ENCODE measurements at places on chromosomes 16 and 17. TPM values are rescaled to one million over a fixed set of nuclear protein-coding genes. Genes with fewer than 3 reads are reported as not detected.

GRCh38 chr16:66161942-66162341 lies 204.5 kb upstream of the CDH5 start:
- no peak for DNase-seq

GRCh38 chr17:72254808-72255449 lies 134.1 kb downstream of the SOX9 start:
- no peak for DNase-seq

DNA sequence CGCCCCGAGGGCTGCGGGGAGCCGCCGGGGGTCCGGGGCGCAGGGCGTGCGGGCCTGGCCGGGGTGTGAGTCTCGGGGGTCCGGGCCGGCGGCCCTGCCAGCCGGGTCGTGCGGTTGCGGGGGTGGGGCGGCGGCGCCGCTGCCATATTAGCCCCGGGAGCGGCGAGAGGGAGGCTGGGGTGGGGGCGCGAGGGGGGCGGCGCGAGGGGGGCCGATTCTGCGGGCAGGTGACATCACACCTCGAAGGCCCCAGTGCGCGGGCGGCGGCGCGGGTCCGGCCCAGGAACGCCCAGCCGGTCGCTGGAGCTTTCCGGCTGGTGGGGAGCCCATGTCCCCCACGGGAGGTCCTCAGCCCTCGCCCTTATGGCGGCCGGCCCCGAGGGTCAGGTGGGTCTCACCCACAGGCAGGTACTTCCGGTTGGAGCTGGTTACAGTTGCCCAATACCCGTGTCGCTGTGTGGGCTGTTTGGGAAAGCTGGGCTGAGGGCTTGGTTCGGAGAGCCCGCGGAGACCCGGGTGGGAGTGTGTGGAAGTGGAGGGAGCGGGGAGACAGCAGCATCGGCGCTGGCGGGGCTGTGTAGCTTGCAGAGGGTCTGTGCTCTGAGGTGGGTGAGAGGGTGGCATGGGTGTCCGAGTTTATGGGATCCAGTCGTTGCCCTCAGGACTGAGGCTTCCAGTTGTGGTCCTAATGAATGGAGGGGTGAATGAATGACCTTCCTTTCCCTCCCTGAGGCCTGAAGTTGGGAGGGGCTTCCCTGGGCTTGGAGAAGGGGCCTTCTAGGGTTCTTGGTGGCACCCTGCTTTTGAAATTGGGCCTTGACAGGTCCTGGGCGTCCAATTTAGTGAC lies 804 bp downstream of the ATP6V0C start:
- no peak for DNase-seq

HSF5 gene
- 0.08 TPM for total RNA-seq

DNA sequence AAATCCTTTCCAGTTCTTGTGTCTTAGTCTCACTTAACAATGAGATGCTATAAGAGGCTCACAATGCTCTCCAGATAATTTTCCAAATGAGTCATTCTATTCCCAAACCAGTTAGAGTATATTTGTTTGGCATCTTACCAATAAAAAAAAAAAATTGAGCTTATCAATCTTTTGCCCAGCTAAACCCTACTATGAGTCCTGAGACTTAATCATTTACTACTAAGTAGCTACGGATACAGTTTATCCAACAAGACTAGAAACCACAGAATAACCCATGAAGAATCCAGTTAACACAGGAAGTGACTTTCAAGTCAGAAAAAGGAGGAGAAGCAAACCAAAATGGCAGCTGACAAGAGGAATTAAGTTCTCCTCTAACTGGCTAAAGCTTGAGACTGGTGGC lies 330.3 kb upstream of the XYLT1 start:
- DNase-seq = no peak

DNA sequence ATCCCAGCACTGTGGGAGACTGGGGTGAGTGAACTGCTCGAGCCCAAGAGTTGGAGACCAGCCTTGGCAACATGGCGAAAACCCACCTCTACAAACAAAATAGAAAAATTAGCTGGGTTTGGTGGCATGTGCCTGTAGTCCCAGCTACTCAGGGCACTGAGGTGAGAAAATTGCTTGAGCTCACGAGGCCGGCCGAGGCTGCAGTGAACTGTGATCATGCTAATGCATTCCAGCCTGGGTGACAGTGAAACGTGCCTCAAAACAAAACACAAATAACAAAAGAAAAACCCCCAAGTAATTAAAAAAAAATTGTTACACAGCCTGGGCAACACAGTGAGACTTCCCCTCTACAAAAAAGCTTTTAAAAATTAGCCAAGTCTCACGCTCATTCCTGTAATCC lies 5.0 kb downstream of the CCDC47 start:
- DNase-seq = no peak

SLC35G6 gene
- total RNA-seq = not detected

DNA sequence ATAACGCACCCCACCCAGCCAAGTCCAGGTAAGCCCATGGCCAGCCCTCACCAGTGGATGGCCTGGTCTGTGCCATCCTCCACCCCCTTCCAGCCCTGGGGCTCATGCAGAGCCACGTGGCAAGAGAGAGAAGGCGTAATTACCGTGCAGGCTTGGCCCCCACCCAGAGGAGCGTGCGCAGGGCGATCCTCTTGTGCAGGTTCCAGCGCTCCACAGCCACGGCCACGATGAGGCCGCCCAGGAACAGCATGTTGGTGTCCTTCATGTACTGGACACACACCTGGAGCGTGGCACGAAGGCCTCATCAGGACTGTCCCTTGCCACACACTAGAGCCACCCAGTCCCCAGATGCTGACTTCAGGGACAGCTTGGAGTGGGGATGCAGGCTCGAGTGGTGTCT lies 6.7 kb downstream of the SLC13A5 start:
- DNase-seq = no peak

DNA sequence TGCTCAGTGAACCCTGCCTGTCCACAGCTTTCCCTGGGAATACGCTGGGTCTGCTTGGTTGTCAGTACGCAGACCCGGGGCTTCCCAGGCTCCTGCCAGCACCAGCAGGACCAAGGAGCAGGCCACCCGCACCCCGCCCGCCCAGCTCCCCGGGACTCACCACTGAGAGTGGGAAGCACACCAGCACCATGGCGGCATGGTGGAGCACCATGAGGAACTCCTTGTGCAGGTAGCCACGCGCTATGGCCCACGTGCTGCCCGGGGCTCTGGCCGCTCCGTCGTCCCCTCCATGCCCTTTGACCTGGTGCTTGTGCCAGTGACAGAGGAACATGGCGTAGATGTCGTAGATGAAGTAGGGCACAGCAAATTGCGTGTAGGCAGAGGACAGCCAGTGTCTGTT lies 3.5 kb downstream of the C16orf92 start:
- DNase-seq = no peak

DNAH17 gene
- not detected for total RNA-seq

GRCh38 chr16:59168461-59169114 lies 434.5 kb upstream of the GOT2 start:
- DNase-seq = no peak

EARS2 gene
- total RNA-seq = 18.1 TPM

- DNase-seq = no peak
Observed at GRCh38 chr16:89094252-89094879, 714 bp downstream of the ACSF3 start.

PMP22 gene
- total RNA-seq = 160 TPM

CTF1 gene
- 6.5 TPM for total RNA-seq

IRF8 gene
- 2.2 TPM for total RNA-seq

CDYL2 gene
- 1.4 TPM for total RNA-seq

- no peak for DNase-seq
Observed at GRCh38 chr16:1763521-1764511, 7.5 kb downstream of the NME3 start.

DNA sequence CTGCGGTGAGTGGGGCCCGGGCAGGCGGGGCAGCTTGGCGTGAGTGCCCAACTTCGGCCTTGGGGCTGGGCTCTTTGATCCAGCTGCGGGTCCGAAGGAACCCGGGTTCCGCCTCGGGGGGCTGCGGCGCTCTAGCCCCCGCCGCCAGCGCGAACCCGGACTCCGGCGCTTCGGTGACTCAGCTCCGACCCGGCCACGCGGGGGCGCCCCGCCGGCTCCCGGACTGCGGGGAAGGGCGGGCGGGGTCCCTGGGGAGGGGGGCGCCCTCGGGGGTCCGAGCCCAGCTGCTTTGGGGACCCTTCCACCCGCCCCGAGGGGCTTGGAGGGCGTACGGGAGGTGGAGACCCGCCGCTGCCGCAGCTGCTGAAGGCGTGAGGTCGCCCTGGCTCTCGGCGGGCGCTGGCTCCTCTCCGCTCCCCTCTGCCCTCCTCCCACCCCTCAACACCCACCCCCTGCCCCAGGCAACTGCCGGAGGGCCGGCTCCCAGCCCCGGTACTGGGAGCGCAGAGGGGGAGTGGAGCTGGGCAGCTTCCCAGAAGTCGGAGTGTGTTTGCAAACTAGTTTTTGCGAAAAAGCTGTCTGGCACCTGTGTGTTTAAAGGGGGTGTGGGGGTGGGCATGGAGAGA lies 516 bp downstream of the CPNE2 start:
- no peak for DNase-seq

All from right atrium auricular region (tissue), 2 donors.